ELF-1 (cell line): ENCODE measurements at places on chromosomes 4 and X.

DNA sequence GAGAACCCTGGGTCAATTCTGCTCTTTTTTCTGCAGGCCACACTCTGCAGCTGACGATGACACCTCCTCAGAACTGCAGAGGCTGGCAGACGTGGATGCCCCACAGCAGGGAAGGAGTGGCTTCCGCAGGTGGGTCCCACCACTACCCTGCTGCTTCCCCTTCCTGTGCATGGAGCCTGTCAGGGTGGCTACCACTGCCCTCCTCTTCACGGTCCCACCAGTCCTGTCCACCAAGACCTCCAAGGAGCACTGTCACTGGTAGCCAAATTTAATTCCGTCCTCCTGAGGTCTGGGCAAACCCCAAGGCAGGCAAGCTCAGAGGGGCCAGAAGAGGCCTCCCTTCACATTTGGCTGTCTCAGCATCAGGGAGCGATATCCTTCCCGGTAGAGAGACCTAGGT, 4.2 kb downstream of the CNGA2 start:
- no peak for DNase-seq

DNA sequence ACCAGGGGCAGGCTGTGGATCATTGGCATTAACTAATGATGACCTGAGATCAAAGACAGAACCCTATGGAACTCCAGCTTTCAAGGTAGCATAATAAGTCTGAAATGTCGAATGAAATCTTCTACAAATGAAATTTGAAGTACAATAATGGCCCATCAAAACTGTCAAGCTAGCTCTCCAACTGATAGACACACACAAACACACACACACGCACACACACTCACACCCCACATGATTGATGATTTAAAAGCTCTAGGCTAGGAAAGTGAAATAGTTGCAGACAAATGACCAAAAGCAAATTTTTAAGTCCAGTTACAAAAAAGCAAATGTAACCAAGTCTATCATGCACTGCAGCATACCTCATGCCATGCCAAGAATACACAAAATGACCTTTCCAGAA, 655.7 kb downstream of the C4orf33 start:
- DNase-seq, result no peak

- no peak for DNase-seq
These were observed 89.2 kb upstream of the RAPGEF2 start for GRCh38 chr4:159013692-159014091.

- DNase-seq, result no peak
These were observed 148.4 kb upstream of the USP9X start for GRCh38 chrX:40936827-40937226.

- DNase-seq, result no peak
These were observed 36.4 kb upstream of the CT47C1 start for GRCh38 chrX:119036107-119037029.

DNA sequence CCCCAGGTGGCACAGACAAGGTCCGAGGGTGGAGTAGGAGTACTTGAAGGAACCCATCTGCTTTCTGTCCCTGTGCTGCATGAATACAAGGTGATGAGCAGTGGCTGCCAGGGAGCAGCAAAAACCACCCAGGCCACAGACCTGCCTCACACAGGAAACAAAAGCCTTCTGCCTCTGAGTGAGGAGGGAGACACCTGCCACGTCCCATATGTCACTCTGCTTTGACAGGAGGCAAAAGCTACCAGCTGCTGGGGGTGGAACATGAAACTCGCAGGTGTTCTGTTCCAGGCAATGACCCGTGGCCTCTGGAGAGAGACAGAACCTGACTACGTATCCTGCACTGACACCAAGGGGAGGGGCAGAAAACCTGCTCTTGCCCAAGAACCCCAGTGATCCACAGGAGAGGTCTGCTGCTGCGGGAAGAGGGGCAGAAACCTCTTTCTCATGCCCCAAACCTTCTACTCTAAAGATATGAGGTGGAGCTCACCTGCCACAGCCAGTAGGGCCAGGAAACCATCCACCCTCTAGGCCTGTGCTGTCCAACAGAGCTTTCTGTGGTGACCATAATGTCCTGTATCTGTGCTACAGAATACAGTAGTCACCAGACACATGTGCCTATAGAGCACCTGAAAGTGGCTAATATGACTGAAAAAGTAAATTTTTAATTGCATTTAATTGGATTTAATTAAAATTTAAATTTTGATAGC, 172.9 kb downstream of the PRDM5 start:
- DNase-seq, result no peak

GRCh38 chr4:145041378-145041777, 56.6 kb downstream of the ANAPC10 start:
- no peak for DNase-seq

DNA sequence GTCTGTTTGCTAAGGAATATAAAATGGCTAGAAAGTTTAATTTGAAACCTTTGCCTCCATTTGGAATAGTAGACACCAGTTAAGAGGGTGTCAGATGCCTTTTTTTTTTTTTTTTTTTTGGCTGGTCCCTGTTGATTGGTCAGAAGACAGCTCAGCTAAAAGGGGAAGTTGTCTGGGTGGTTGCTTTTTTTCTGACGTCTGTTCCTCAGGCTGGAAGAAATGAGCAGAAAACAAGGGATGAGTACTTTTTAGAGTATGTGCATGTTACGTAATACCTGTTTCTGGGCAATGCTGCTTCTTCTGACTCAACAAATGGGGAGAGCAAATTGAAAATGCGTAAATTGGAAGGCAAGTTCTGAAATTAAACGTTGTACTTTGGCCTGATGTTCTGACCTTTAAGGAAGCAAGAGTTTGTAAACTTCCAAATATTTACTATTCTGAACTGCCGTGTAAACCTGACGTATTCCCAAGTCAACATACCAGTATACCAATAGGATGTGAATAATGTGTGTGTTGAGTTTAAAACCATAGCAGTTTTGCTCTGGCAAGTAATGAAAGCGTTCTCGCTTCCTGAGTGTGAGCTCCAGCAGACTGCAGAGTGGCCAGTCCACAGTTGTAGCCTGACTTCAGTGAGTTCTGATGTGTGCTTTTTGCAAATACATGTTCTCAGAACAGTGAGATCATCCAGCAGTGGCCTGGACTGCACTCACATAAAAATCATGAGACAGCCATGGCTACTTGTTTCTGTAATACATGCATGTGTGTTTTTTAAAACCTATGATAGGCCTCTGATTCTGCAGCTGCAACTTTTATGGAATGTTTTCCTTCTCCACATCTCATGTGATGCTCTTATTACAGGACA, 1.7 kb downstream of the SAT1 start:
- no peak for DNase-seq

DNA sequence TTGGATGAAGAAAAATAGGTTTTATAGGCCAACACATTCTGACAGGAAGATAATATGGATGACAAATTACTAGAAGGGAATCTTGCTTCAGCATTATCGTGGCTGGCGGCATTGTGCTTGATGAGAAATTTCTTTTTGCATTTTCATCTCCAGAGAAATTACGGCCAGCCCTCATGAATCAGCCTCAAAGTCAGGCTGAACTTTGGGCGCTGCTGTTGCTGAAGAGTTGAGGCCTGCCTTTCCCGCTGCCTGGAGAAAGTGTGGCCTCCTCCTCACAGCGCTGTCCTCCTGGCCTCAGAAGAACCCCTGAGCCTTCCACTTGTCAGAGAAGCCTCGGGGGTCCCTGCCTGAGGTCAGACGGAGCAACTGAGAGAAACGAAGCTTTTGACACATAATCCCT, 272.4 kb upstream of the KCNIP4 start:
- no peak for DNase-seq

- DNase-seq, result no peak
These were observed 2.8 kb downstream of the FGFBP1 start for GRCh38 chr4:15935504-15936402.

DNA sequence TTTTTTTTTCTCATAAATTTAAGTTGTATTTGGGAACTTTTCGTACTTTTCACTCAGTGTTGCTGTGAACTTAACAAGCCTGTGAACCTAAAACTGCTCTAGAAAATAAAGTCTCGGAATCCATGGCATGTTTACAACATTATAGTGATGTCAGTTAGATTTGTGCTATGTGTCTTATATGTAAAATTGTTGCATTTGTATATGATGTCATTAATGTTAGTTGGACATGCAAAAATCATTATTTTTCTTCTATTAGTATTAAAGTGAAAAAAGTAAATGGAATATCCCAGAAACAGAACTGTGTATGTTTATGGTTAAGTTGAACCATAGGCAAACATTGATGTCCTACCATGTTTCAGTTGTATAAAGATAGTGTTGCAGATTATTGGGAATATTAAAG, 85.2 kb downstream of the STIM2 start:
- DNase-seq, result no peak

DNA sequence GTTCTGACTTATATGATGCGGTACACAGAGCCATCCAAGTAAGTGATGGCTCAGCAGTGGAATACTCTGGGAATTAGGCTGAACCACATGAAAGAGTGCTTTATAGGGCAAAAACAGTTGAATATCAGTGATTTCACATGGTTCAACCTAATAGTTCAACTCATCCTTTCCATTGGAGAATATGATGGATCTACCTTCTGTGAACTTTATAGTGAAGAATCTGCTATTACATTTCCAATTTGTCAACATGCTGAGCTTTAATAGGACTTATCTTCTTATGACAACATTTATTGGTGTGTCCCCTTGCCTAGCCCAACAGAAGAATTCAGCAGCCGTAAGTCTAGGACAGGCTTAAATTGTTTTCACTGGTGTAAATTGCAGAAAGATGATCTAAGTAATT, 15.4 kb upstream of the AFP start:
- DNase-seq, result no peak

- no peak for DNase-seq
These were observed 14.7 kb downstream of the ATP8A1 start for GRCh38 chr4:42642101-42642797.

DNA sequence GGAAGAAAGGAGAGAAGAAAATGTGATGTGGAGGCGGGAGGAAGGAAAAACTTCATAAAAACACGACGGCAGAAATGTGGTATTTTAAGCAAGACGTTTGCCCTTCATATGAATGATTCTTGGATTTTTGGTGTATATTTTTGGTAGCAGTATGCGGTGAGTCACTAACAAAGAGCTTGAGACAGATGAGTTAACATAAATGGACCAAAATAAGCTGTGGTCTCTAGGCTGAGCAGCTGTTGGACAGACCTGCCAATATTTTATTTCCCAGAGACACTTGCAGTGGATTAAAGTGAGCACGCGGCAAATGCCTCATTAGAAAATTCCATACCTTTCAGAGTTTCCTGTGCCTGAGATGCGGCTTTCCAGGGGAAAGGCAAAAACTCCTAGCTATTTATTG, 43.1 kb upstream of the RPS6KA3 start:
- no peak for DNase-seq

DNA sequence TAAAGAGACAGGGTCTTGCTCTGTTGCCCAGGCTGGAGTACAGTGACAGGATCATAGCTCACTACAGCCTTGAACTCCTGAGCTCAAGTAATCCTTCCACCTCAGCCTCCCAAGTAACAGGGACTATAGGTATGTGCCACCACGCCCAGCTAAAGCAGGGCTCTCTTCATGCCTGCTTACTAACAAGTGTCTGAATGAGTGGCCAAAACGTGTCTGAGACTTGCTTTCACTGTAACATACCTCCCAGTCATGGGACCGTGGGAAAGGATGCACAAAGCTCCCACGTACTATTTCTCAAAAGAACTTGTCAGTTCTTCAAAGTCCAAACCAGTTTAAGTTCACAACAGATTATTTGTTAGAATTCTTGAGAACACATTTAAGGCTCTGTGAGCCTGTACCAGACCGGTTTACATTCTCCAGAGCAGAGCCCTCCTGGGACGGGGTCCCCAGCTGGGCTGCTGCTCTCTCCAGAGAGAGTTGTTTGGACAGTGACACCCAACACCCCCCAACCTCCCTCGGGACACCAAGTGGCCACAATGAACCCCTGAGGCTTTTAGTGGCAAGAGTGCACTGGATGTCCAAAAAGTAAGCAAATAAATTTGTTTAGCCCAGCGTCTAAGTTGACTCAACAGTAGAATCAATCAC, 24.1 kb downstream of the SH3KBP1 start:
- DNase-seq, result peak; percentile 56
